CD8-positive, alpha-beta T cell (primary cell): ENCODE measurements at places on chromosomes 4 and X.

- DNase-seq: no peak
Observed at GRCh38 chr4:170750519-170750918, 660.8 kb upstream of the AADAT start.

- no peak for DNase-seq
Observed at GRCh38 chr4:158315706-158316105, 105.4 kb downstream of the TMEM144 start.

GRCh38 chr4:152011469-152011868, 250.7 kb upstream of the GATB start:
- DNase-seq: no peak

- DNase-seq: peak; percentile 81
Observed at GRCh38 chrX:9995855-9996339, 28.7 kb downstream of the CLDN34 start.

DNA sequence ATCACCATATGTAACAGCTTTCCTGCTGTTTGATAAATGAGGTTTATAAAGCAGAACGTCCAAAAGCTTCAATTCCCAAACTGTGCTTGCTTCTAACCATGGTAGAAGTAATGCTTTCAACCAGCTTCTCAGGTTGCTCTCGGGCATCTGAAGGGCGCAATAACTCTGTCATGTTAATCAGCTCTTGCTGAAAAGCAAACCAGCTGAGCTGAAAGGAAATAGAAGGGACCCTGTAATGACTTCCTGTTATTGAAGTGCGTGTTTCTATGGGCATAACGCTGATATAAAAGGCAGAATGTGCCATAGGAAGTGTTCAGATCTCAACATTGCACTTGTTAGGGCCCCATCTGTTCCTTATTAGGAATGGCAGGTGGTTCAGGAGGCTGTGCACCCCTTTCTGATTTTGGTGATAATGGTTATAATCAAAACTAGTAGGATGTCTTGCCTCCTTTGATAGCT, 21.2 kb downstream of the HERC3 start:
- DNase-seq: no peak

DNA sequence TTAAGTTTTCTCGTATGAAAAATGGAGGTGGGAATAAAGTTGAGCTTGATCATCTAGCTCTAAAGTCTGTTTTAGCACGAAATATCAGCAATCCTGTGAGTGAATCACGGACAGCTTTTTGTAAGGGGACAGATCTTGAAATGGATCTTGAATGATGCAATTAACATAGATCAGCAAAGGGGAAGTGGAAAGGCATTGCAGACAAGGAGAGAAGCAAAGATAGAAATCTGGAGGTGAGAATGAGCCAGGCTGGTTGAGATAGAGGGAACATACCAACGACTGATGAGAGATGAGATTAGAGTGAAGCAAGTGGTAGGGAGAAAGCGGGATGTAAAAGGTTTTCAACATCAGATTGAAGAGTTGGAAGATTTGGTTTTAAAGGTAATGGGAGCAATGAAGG, 4.6 kb upstream of the DGKK start:
- DNase-seq: no peak

GRCh38 chr4:84847978-84848377, 118.5 kb downstream of the WDFY3 start:
- DNase-seq: no peak

GRCh38 chrX:150463566-150463965, 100.4 kb downstream of the MAMLD1 start:
- DNase-seq: no peak

- DNase-seq: no peak
Observed at GRCh38 chr4:40710484-40711254, 39.1 kb upstream of the NSUN7 start.

DNA sequence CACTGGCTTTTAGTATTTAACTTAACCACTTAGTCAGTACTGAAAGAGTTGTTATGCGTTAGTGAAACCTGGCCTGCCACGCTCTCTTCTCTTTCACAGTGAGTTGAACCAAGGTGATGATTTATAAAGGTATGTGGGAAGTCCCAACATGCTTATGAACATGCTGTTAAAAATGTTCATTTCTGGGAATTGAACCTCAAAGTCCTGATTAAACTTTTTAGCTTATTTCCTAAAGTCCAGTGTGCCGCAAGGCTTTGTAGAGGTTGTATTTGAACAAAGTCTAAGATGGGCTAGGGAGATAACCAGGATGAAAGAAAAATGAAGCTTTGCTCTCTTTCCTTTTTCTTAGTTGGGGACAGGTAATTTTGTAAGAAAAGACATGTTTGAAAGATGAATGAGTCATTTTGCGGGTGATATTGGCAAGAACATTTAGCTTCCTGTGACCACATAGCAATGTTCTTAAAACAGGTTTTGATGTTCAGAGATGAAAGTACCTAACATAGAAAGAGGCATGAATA, 270.3 kb downstream of the DTHD1 start:
- DNase-seq: no peak

DNA sequence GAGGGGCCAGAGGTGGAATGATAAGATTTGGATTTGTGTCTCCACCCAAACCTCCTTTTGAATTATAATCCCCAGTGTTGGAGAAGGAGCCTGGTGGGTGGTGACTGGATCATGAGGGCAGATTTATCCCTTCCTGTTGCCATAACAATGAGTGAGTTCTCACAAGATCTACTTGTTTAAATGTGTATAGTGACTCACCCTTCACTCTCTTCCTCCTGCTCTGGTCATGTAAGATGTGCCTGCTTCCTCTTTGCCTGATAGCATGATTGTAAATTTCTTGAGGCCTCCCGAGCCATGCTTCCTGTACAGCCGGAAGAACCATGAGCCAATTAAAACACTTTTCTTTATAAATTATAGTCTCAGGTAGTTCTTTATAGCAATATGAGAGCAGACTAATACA, 348.6 kb downstream of the AR start:
- no peak for DNase-seq

GRCh38 chr4:12446256-12446655, 1017.6 kb upstream of the HS3ST1 start:
- DNase-seq: no peak

GRCh38 chr4:152063621-152064240, 302.9 kb upstream of the GATB start:
- DNase-seq: peak; percentile 68

DNA sequence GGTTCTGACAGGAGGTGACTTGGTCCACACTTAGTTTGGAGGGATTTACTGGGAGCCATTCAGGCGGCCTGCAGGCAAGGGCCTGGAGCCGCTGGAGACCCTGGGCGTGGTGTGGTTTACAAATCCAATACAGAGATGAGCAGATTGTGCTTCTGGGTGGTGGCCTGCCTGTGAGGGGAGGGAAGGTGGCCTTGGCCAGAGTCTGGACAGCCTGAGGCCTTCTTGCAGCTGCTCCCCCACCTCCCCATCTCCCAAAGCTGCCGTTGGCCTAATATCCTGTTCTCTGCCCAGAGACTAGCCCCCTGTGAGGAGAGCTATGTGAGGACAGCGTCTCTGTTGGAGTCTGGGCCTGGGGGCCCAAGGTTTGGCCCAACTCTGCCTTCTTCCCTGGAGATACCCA, 163.9 kb upstream of the MAMLD1 start:
- no peak for DNase-seq

- DNase-seq: no peak
Observed at GRCh38 chr4:7903791-7904516, 35.7 kb downstream of the AFAP1 start.

GRCh38 chr4:56704089-56704871, 23.2 kb upstream of the HOPX start:
- DNase-seq: no peak

DNA sequence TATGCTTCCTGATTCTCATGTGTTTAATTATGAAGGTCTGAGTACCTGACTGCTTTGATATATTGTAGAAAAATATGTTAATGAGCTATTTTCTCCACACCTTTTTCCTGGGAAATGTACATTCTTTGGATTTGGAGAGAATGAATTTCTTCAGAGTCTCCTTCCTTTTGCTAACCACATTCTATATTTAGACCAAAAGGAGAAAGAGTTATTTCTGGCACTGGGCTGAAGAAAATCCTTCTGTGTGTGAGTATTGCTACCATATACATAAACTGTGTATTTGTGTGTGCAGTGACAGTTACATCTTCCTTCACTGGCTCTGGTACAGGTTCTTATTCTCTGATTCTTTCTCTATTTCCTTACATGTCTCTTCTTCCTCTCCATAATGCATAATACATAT, 44.5 kb upstream of the PGRMC2 start:
- DNase-seq: no peak

DNA sequence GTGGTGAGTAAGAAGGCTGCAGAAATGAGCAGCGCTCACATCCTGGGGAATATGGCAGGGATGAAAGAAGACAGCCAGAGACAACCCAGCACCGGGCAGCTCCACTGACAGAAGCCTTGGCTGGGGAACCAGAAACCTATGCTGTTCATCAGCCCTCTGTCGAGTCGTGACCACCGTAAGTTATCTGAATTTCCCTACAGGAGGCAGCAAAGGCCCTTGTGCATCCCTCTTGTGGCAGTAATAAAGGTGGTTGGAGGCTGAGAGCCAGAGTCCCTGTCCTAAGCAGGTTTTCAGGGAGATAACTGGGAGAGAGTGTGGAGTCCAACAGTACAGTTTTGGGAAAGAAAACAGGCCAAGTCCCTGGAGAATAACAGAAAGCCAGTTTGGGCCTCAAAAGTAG, 194.0 kb upstream of the BOD1L1 start:
- no peak for DNase-seq

DNA sequence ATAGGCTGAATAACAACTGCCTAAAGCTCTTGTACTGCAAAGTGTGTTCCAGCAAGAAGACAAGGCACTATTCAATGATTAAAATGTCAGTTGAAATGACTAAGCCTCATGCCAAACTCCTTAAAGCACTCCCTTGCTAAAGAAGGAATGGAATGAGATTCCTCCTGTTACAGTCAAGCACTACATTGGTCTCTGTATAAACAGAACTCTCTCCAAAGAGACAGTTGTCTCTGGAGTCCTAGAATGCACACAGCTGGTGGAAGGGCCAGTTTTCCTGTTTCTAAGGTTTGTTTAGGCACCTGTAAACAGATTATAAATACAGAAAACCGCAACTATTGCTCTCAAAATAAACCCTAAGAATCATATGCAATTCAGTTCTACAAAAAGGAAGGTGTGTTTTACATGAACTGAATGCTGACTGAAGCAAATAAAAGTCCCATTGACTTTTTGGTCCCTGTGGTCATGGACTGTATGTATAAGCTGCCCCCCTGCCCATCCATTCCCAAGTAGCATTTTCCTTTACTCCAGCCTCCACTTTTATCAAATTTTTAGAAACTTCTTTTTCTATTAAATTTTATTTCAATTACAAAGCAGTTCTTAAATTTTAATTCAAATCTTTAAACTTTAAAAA, 47.0 kb downstream of the FAT1 start:
- DNase-seq: no peak

GRCh38 chr4:6688879-6689505, 4.7 kb upstream of the S100P start:
- DNase-seq: peak; percentile 53

DNA sequence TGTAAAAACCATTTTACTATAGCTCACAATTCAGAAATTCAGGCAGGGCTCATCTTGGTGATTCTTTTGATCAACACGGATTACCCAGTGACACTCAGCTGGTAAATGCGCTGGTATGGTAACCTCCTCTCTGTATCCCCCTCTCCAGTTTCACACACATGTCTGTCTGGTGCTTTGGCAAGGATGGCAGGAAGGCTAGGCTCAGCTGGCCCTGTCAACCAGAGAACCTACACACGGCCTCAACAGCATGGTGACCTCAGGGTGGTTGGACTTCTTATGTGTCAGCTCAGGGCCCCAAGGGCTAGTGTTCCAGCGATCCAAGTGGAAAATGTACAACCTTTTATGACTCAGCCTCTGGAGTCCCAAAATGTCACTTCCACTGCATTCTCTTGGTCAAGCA, 55.7 kb upstream of the EOLA2 start:
- no peak for DNase-seq

DNA sequence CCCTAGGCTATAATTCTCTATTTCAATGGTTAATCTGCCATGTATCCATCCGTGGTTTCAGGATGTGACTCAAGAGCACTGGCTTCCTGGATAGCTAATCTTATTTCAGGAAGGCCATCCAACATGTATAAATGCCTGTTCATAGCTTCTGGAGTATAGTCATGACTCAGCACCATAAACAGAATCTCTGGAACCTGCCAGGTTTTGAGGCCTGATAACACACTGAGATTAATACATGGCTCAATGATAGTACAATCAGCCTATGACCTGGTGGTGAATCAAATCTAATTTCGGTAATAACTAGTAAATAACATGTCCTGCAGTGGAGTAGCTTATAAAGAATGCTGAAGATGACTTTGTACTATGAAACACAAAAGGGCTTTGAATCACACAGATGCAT, 5.7 kb upstream of the IL13RA2 start:
- DNase-seq: no peak

DNA sequence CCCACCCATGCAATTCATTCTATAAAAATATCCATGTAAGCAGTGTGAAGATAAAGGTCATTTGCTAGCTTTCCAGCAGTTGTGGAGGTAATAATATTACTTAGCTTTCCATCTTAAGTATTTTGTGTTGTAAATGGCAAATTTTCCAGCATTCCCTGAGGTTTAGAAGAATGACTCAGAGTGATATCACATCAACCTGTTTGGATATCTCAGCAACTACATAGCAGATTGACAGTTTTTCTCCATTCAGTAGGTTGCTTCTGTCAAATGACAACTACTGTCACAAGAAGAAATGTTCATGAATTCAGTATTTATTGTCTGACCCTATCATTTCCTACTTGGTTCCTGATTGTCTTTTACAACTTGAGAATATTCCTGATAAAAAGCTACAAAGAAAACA, 434.9 kb upstream of the GALNTL6 start:
- DNase-seq: no peak

DNA sequence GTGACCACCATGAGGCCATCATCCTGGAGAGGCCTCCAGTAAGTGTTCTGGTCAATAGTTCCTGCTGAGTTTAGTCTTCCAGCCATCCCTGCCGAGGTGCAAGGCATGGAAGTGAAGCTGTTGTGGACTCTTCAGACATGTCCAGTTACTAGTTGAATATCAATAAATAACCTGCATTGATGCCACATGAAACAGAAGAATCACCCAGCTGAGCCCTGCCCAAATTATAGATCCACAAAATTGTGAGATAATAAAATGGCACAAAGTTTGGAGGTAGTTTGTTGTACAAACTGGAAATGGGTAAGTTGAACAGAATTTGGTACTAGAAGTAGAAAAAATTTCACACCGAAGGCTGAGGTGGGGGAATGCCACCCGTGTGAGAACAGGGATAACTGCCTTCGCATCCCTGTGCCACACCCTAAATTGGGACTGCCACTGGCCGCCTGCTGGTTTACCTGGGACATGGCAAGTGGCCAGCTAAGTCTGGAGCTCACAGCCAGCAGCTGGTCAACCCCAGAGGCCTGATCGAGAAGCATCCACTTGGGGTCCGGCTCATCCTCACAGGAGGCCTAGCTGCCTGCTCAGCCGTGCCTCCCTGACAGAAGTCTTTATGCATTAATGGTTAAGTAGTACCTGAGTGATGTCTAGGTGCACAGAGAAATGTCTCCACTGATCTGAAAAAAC, 184.5 kb downstream of the SPRY1 start:
- no peak for DNase-seq

DNA sequence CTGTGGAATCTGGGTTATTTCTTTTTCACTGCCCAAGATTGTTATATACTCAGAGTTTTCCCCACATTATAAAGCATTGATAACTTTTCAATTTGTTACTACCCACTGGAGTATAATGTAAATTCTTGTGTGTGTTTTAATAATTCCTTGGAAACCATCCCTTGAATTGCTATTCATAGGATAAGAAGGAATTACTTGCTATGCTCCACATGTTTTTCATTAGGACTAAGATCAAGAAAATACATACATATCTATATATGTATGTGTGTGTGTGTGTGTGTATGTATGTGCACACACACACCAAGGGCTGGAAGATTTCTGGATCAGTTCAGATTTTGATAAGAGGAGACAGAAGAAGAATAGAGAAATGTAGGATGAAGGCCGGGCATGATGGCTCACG, 206.4 kb upstream of the JADE1 start:
- no peak for DNase-seq
